Stimulated activated CD4-positive, alpha-beta T cell treated with anti-CD3 and anti-CD28 coated beads, Interleukin-4, amount 100 ng/mL, for 48 hours (primary cell): ENCODE measurements at places on chromosomes 7 and 10.
A peak's percentile ranks its signal among the peaks of the same experiment; 100 is the strongest.

GRCh38 chr10:58178811-58179210 lies 88.9 kb downstream of the IPMK start:
- no peak for DNase-seq

GRCh38 chr7:95011146-95011928 lies 103.9 kb downstream of the PPP1R9A start:
- no peak for DNase-seq

DNA sequence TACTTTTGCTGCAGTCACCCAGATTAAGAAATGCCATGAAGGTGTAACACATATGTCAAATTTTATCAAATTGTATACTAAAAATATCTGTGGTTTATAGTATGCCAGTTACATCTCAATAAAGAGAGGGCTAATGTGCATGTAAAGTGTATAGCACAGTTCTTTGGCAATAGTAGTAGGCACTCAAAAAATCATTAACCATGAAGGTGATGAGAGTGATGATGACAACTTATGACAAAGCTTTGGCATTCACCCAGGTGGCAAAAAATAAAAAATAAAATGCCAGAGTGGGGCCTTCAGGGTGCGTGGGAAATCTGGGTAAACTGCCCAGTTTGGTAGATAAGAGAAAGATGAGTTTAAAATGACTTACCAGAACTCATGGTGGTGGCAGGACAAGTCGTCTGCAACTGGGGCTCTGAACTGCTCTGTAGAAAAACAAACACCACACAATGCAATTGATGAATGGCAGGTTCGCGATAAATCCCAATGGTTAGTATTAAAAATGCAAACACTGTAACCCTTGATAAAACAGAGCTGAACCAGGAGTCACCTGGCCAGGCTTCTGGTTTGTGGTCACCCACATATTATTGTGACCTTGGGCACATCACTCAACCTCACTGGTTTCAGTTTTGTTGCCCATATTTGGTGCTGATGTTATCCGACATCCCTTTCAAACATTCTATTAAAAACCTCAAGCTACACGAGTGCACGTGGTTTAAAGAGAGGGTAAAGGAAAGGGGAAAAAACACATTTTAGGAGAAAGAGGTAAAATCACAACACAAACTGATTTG lies 120.2 kb downstream of the SORBS1 start:
- no peak for DNase-seq

- no peak for DNase-seq
These were observed 43.2 kb downstream of the INSYN2A start for GRCh38 chr10:127153181-127153580.

- DNase-seq, result no peak
These were observed 398.0 kb downstream of the NXPH1 start for GRCh38 chr7:8831376-8831775.

- DNase-seq, result no peak
These were observed 7.0 kb upstream of the PPP1R35 start for GRCh38 chr7:100443096-100443840.

DNA sequence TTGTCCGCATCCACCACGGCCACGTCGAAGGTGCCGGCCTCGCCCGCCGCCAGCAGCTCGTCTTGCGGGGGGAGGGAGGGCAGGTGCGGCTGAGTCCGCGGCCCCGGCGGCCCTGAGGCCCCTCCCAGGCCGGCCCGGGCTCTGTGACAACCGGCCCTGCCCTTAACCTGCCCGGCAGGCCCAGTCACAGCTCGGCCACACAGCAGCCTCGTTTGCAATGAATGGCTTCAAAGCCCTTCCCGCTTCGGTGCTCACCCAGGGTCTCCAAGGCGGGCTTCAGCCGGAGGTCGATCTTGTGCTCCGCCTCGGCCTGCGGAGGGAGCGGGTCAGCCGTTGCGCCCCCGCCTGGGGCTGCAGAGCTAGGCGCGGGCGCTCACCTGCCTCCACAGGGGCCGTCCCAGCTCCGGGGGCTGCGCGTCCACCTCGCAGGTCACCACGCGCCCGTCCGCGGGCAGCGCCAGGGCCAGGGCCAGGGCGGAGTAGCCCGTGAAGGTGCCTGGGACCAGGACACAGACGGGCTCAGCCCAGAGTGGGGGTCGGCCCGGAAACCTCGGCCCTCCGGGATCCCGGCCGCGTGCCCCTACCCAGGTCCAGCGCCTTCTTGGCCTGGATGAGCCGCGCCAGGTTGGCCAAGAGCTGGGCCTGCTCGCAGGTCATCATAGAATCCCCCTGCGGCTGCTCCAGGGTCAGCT lies 928 bp downstream of the COMTD1 start:
- DNase-seq, result peak; percentile 28

GRCh38 chr7:20146451-20146850 lies 70.7 kb downstream of the MACC1 start:
- DNase-seq, result no peak

DNA sequence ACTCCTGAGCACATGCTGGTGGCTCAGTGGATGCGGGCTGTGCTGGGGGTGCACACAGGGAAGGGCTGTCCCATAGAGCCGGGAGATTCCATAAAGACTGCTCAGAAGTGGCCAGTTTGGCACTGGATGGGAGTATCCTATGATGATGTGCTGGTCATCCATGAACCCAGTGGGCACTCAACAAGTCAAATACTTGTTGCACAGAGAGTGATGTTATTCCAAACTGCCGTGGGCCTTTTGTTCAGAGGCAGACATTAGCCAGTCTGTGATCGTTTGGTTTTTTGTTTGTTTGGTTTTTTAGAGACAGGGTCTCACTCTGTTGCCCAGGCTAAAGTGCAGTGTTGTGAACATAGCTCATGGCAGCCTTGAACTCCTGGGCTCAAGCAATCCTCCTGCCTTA lies 30.9 kb upstream of the SAMD8 start:
- DNase-seq, result no peak

GRCh38 chr7:115851291-115851690 lies 179.3 kb downstream of the TFEC start:
- no peak for DNase-seq

DNA sequence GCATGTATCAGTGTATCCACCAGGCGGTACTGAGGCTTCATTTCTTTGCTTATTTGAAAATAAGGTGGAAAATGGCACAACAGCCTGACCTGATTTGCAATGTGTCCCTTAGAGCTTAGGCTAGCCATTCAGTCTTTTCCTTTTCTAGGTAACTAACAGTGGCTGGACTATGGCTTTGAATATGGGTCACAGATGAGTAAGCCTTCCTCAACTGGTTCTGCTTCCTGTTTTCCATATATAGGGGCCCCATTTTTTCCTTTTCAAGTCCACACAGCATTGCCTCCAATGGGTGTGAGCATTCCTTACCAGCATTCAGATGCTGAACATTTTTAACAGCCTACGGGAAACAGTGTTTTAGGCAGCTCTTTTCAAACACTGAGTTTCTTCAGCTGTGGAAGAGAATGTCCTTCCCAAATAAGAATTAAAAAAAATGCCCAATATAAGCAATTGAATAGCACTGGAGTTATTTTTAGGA lies 3.9 kb upstream of the ITGB1 start:
- DNase-seq, result no peak

DNA sequence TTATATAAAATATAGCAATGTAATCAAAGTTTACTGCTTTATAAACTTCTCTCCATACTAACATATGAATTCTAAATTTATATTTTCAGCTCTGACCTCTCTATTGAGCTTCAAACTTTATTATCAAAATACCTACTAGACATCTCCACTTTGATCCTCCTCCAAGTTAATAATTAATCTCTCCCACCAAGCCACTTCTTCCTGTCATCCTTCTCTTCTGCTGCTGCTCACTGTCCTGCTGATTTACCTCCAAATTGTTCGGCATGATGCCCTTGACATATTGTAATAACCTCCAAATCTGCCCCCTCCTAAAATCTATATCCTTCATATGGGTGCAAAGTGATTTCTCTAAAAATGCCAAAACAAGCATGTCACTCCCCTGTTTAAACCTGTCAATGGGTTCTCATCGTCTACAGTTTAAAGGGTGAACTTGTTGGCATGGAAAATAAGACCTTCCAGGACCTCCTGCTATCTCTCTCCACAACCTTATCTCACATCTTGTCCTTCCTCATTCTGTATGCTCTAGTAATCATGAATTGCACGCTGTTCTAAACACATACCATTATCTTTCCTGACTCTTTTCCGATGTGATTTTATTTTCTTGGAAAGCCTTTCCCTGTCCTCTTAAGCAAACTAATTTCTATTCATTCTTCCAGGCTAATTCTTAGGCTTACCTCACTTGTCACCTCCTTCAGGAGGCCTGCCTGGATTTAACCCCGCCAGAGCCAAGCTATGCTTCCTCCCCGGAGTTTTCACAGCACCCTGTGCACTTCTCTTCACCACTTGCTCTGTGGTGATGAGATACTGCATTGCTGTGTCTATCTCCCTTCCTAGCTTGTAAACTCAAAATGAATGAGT lies 52.1 kb upstream of the STK17A start:
- DNase-seq, result no peak

DNA sequence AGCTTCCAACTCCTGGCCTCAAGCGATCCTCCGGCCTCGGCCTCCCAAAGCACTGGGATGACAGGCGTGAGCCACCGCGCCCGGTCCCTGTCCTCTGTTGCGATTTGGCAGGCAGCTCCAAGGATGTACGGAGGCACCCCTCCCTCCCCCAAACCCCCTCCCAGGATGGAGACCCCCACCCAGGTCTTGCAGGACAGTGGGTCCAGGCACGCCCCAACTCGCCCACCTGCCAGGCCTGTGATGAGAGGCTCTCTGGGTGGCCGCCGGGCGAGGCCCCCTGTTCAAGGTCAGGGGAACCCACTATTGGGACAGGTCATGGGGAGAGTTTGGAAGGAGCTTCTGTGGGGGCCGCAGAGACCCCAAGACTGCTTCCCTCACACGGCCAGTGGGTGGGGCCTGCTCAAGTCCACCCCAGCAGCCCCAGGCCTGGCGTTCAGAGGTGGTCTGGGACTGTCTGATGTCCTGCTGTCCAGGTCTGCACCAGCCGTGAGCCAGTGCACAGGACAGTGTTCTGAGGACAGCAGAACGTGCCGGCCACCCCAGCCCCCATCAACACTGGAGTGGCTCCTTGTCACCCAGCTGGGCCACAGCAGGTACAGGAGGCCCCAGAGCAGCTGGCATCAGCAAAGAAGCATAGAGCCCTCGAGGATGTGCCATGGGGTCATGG lies 2.5 kb downstream of the ADAP1 start:
- no peak for DNase-seq

DNA sequence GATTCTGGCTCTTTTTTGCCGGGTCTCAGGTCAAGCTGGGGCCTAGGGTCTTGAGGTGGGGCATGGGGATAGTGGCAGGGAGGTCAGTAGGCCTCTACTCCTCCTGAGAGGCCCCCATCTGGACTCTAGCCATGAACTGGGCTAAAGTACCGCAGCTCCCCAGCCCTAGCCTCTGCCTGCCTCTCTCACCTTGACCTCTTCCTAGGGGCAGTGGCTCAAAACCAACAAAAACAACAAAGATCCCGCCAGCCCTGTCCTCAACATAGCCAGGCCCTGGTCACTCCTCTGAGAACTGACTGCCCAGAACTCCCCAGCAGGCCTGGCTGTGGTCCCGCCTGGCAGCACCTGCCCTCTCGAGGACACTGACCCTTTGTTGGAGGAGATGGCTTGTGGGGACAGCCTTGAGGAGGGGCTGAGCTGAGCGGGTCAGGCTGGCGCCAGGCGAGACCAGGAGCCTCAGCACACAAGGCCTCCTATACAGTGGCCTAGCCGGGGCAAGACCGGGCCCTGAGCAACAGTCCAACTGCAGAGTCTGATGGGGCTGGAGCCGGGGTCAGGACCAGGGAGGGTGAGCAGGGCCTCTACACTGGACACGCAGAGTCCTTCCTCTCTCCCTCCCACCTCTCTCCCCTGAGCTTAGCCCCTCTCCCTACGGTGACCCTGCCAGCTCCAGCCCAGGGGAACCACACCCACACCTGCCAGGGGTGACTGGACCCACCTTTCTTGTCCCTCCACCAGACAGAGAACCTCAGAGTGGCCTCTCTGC lies 11.6 kb upstream of the PPIF start:
- DNase-seq, result no peak

- no peak for DNase-seq
These were observed 90.7 kb downstream of the SRPK2 start for GRCh38 chr7:105297985-105298384.

DNA sequence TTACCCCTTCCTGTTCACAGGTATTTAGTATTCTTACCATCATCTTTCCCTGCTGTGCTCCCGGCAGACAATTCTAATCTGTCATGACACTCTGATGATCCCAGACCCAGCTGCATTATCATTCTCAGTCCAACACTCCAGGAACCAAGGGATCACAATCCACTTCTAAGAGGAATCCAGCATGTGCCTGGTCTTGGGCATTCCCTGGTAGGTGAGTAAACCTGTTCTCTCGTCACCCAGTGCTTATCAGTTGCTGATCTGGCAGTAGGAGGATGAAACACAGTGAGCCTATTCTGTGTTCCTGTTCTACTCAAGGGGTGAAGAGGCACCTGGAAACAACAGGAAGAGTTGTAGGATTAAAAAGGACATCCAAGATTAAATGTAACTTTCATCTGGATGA lies 1.3 kb upstream of the DMBT1 start:
- DNase-seq, result no peak
